ENCODE measurements at places on chromosomes 4 and X. TPM values are rescaled to one million over a fixed set of nuclear protein-coding genes. Genes with fewer than 3 reads are reported as not detected.
A peak's percentile ranks its signal among the peaks of the same experiment; 100 is the strongest.

INTS6L gene
- total RNA-seq, result 2.3 TPM

SRPX2 gene
- total RNA-seq, result 7.5 TPM

TEX13C gene
- total RNA-seq, result not detected

GAGE12J gene
- total RNA-seq, result not detected

BGN gene
- total RNA-seq, result 84.3 TPM

BEX5 gene
- total RNA-seq, result 0.99 TPM

ZDHHC15 gene
- 3.1 TPM for total RNA-seq

GRCh38 chr4:65521666-65522065 lies 148.6 kb downstream of the EPHA5 start:
- no peak overlapping the region for H3K27ac ChIP-seq
- H3K4me3 ChIP-seq, result no peak overlapping the region
- no peaks in the 10 kb centered on the region for H3K4me1 ChIP-seq
- DNase-seq, result no peak

DNA sequence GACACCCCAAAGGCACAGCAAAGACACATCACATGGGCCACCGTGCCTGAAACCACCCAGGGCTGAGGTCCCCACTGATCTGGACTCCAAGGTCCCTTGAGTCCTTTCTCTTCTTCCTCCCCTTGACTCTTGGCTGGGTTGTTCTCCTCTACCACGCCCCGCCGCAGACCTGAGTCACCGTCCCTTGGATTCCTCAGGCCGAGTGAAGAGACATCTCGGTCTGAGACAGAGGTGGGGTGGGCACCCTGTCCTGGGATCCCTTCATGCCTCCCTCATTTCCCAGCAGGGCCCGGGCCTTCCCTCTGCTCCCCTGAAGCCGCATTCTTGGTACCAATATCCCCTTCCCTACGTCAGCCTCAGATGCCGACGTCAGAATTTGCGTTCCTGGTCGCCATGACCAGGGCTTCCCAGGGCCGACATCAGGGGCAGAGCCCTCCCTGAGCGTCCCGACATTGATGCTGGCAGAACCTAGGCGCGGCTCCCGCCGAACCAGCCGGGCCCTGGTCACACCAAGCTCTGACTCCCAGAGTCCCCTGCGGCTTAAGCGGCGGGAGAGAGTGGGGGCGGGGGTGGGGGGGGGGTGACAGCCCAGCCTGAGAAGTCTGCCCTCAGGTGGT lies 498 bp downstream of the MAGEA10 start:
- H3K27ac ChIP-seq, result no peak overlapping the region
- H3K4me1 ChIP-seq, result no peaks in the 10 kb centered on the region
- H3K4me3 ChIP-seq, result no peak overlapping the region
- H3K27me3 ChIP-seq, result no peaks in the 10 kb centered on the region

DNA sequence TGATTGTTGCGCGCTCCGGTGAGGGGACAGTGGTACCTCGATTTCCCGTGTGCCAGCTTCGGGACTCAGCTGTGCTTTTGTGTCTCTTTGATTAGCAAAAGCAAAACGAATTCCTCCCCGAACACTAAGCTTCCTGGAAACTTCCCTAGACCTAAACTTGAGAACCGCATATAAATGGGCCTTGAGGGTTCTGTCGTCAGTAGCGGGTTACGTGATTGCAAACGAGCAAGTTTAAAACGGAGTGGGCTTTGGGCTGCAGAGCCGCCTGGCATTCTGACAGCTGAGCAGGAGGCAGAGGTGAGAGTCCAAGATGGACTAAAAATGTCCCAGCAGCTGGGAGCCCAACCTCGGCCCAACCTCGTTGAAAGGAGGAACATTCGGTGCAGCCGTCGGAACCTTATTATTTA lies 1.2 kb upstream of the TAPT1 start:
- no peaks in the 10 kb centered on the region for H3K36me3 ChIP-seq
- peak overlapping the region; percentile 99 for H3K27ac ChIP-seq
- H3K4me1 ChIP-seq, result peaks cover 85% of the 10 kb centered on the region
- DNase-seq, result peak; percentile 47
- H3K4me3 ChIP-seq, result peak overlapping the region; percentile 90

- peaks cover 7% of the 10 kb centered on the region for H3K36me3 ChIP-seq
- H3K4me3 ChIP-seq, result no peak overlapping the region
- no peak for DNase-seq
- H3K27ac ChIP-seq, result no peak overlapping the region
- no peaks in the 10 kb centered on the region for H3K27me3 ChIP-seq
These were observed 12.6 kb downstream of the PPA2 start for GRCh38 chr4:105461221-105461620.

GRCh38 chr4:53130896-53131561 lies 234.8 kb downstream of the SCFD2 start:
- no peaks in the 10 kb centered on the region for H3K36me3 ChIP-seq
- H3K27me3 ChIP-seq, result no peaks in the 10 kb centered on the region
- no peak overlapping the region for H3K27ac ChIP-seq
- peaks cover 42% of the 10 kb centered on the region for H3K4me1 ChIP-seq

DNA sequence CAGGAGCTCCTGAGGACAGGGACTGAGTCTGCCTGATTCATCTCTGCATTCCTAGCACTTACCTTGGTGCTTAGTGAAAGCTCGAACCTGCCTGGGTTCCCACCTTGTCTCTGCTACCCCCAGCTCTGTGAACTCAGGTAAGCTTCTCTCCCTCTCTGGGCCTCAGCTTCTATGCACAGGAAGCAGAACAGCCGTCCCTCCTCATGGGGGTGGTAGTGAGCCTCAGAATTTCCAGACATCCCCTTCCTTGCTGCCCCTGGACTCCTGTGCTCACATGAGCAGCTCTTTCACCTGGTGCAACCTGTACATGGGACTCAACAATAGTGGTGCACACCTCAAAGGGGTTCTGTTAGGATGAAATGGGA lies 50.8 kb downstream of the HTRA3 start:
- peaks cover 4% of the 10 kb centered on the region for H3K36me3 ChIP-seq
- peak; percentile 32 for DNase-seq
- H3K27ac ChIP-seq, result peak overlapping the region; percentile 88
- H3K4me1 ChIP-seq, result peaks cover 60% of the 10 kb centered on the region
- peak overlapping the region; percentile 33 for H3K4me3 ChIP-seq
- H3K27me3 ChIP-seq, result no peaks in the 10 kb centered on the region

- no peaks in the 10 kb centered on the region for H3K36me3 ChIP-seq
- H3K4me3 ChIP-seq, result no peak overlapping the region
- no peak for DNase-seq
These were observed 34.7 kb upstream of the TMEM184C start for GRCh38 chr4:147582386-147583060.

GRCh38 chr4:163107754-163108153 lies 58.9 kb downstream of the NAF1 start:
- H3K4me3 ChIP-seq, result no peak overlapping the region
- peaks cover 6% of the 10 kb centered on the region for H3K36me3 ChIP-seq
- H3K4me1 ChIP-seq, result no peaks in the 10 kb centered on the region
- no peak for DNase-seq
- H3K27me3 ChIP-seq, result no peaks in the 10 kb centered on the region
